ENCODE measurements at places on chromosomes 12 and 14.

DNA sequence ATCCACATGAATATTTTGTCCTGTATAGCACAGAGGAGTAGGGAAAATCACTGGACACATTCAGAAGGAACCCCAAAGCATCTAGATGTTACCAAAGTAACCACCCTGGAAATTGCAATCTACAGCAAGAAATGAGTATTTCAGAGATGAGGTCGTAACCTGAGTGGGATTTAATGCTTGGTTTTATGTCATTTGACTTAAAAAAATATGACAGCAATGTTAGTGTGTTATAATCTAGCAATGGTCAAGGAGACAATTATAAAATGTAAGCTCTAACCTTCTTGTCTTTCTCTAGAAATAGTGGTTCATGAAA is 256.6 kb downstream of the NAV3 start:
- no peak for DNase-seq

- no peak for DNase-seq
Measured at GRCh38 chr12:10632226-10632625, 18.8 kb upstream of the MAGOHB start.

GRCh38 chr14:45194964-45195363 is 58.0 kb downstream of the MIS18BP1 start:
- DNase-seq, result no peak

- no peak for DNase-seq
Measured at GRCh38 chr14:71270111-71270510, 362.9 kb downstream of the PCNX1 start.

- DNase-seq, result peak; percentile 51
Measured at GRCh38 chr12:51675071-51675803, 84.2 kb downstream of the SCN8A start.

- peak; percentile 80 for DNase-seq
Measured at GRCh38 chr12:52952076-52952801, 3.3 kb downstream of the KRT18 start.

DNA sequence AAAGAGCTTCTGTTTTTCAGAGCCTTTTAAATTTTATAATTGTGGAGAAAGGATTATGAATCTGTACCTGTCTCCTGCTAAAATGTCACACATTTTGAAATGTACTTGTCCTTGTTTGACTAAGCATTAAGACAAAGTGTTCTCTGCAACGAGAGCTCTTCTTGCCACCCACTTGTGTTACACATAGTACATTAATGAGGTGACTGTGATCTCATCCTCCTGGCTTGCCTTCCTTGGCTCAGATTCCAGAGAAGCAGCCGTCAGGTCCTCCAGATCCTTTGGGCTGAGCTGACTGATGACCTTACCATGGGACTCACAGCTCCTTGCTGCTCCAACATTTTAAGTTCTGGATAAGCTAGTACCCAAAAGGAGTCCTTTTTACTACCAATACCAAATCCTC is 81.4 kb downstream of the BBS10 start:
- DNase-seq, result no peak

DNA sequence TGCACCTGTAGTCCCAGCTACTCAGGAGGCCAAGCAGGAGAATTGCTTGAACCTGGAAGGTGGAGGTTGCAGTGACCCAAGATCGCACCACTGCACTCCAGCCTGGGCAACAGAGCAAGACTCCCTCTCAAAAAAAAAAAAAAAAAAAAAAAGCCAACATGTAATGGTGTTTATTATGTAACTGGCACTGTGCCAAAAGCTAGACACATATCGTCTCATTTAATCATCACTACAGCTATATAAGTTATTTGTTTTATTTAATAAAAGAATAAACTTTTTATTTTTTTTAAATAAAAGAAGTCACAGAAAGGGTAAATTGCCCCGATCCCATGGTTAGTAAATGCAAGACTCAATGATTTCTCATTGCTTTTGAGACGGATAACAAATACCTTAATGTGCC is 76.9 kb downstream of the PTCSC3 start:
- no peak for DNase-seq

DNA sequence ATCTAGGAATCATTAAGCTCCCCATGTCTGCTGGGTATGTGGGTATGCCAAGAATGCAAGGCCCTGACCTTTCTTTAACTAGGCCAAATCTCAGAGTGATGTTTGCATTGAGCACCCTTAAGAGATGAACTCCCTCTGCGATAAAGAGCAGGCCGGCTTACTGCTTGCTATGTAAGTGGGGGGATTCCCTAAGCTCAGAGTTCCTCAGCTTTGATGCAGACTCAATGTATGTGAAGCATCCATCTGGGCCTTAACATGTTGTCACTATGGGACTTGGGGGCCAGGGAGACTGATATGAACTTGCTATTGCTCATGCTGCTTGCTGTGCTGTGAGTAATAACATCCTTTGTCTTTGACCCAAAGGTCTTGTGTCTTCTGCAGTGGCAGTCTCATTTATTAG is 149.7 kb downstream of the C12orf75 start:
- no peak for DNase-seq

GRCh38 chr14:65027127-65027799 is 40.6 kb downstream of the FNTB start:
- no peak for DNase-seq

DNA sequence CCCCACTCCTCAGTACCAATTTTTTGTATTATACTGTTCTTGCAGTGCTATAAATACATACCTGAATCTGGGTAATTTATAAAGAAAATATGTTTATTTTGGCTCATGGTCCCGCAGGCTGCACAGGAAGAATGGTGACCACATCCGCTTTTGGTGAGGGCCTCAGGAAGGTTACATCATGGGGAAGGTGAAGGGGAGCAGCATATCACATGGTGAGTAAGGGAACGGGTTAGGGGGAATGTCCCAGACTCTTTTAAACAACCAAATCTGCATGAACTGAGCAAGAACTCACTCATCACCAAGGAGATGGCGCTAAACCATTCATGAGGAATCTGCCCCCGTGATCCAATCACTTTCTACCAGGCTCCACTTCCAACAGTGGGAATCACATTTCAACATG is 40.0 kb downstream of the OSBPL8 start:
- DNase-seq, result no peak
